Activated T-cell treated with anti-CD3 and anti-CD28 coated beads for 24 hours (primary cell): ENCODE measurements at places on chromosomes 2 and 18.

DNA sequence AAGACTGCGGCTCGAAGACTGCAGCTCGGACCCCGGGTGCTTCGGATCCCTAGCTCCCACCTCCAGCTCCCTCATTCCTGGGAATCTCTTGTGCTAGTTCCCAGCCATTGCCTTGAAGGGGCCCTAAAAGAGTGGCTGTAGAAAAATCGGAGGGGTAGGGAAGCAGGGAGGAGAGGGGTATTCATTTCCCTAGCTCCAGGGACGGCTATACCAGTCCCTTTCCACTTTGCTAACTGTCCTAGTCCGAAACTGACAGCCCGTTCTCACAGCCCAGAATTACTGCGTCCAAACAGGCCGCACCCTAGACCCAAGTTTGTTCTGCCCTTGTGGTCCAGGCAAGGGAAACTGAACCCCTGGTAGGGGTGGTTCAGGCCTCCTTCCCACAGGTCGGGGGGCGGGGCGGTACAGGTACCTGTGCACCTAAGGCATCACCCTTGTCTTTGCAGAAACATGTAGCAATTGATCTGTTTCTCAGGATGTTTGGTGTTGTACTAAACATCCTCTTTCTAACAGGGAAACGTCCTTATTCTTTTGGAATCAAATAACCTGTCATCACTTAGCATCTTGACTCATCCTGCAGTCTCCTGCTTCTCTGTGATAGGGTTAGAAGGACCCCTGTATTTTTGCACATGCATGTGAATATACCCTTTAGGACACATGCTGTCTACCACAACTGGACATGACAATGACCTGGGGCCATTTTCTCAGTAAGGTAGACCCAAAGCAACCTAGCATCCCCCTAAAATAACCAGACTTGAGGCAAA lies 4.0 kb downstream of the EMX1 start:
- no peak for DNase-seq

GRCh38 chr2:239247401-239248245 lies 153.2 kb downstream of the HDAC4 start:
- DNase-seq, result no peak

DNA sequence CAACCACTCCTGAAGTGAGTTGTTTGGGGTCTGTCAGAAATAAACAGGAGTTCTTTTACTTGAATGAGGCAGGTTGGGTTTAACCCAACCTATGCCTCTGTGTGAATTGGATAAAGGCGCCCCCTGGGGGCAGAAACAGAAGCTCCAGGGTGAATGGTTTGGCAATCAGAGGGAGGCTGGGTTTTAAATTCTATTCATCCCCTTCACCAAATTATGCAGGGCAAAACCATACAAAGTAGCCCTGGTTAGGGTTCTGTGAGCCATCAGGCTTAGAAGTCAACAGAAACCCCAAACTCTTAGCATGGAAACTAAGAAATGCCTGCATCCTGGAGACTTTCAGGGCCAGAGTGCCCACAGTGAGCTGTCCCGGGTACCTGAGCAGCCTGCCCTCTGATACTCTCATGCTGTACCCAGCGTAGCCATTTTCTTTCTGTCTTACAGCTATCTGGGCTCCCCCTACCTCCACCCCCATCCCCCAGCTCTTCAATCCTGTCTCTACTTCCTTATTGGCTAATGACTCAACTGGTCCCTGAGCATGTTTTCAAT lies 241.5 kb downstream of the ICOS start:
- peak; percentile 62 for DNase-seq

DNA sequence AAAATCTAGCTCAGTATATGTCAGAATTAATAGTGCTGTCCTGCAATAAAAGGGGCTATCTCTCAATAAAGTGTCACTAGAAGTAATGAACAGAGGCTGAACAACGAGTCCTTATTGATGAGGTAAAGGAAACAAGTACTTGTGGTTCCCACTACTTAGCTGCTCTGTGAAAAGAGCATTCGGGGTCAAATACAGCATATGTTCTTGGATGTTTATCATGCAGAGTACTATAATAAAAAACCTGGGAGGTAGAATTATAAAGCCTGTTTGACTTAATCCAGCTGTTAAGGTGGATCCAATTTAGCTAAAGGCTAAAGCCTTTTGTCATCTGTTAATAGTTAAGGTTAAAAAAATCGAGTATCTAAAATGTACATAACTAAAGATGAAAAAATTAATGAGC lies 32.4 kb downstream of the SLC35F5 start:
- DNase-seq, result no peak

GRCh38 chr2:66434679-66435548 lies at the start of gene MEIS1:
Gene MEIS1 (plus strand): TSS chr2:66435125. CDS start chr2:66435857, 732 bp downstream.
- no peak for DNase-seq

- no peak for DNase-seq
These were observed 28.2 kb downstream of the SDC1 start for GRCh38 chr2:20196657-20197161.

GRCh38 chr2:30625276-30625675 lies 178.2 kb downstream of the LCLAT1 start:
- DNase-seq, result no peak

GRCh38 chr2:164993287-164994016 lies 38.1 kb upstream of the SLC38A11 start:
- DNase-seq, result no peak

DNA sequence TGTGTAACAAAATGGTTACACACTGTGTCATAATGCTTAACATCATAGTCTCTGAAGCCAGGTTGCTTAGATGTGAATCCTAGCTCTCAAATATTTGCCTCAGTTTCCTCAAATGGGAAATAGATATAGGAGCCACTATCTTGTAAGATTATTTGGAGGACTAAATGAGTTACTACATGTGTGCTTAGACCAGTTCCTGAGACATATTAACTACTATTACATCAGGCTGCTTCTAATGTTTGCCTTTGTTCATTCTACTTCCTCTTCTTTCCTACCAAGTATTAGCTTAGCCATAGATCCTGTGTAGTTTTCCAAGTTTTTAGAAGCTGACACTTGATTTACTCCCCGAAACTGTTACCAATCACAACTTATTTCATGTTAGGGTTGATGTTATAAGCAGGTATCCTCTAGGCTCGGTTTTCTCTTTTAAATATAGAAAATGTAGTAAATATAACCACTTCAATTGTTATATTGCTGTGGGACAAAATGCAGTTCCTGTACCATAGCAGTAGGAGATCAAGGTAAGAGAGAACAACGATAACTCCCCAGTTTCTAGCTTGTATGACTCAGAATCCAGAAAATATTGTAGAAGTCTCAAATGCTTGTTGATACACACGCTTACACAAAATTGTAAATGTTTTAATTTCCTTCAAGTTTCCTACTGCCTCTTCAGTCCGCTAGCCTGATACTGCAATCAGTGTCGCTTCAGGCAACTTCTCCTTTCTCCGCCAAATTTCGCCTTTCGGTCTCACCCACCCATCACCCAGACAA lies 751 bp upstream of the DNAJC10 start:
- DNase-seq, result no peak

GRCh38 chr2:186183406-186183805 lies 302.7 kb upstream of the ZC3H15 start:
- no peak for DNase-seq

DNA sequence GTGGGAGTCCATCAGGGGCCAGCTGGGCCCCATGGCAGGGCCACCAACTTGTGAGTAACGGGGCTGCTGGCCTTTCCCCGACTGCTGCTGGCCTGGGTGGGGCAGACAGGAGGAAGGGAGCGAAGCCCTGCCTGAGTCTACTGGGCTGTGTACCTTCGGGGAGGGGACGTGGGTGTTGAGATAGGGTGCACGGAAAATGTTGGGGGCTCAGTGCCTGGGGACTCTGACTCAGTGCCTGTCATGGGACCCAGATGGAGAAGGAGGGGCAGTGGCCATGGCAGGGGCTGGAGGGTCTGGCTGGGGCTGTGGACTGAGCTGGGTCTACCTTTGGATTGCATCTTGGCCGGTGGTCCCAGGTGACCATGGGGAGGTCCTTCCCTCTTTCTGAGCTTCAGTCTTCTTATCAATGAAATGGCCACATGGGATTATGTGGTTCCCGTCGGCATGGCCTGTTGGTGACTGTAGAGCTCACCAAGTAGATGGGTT lies 4.0 kb downstream of the SLC4A3 start:
- no peak for DNase-seq

- no peak for DNase-seq
These were observed 202.6 kb upstream of the SMAD2 start for GRCh38 chr18:48132797-48133655.

- no peak for DNase-seq
These were observed 61.6 kb downstream of the CCDC93 start for GRCh38 chr2:117952228-117952627.

GRCh38 chr2:44529448-44529847 lies 167.7 kb downstream of the CAMKMT start:
- DNase-seq, result no peak

GRCh38 chr2:198293281-198293680 lies 488.9 kb downstream of the PLCL1 start:
- no peak for DNase-seq

DNA sequence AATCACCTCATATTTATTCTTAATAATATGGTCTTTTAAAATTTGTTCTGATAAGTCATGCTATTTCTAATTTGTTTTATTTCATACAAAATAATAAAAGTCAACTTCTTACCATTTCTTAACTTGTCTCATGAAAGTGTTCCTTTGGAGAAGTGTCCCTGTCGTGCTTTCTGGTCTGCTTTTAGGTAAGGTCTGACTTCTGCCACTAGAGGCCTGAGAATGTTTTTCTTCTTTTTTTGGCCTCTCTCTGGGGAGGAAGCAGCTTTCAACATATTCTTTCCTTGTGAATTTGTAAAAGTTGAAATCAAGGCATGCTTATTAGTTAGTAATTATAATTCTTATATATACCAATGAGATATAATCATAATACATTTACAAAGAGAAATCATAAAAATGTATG lies 39.4 kb downstream of the MAP2 start:
- DNase-seq, result no peak

GRCh38 chr18:22422909-22423548 lies 5.3 kb upstream of the CTAGE1 start:
- no peak for DNase-seq

DNA sequence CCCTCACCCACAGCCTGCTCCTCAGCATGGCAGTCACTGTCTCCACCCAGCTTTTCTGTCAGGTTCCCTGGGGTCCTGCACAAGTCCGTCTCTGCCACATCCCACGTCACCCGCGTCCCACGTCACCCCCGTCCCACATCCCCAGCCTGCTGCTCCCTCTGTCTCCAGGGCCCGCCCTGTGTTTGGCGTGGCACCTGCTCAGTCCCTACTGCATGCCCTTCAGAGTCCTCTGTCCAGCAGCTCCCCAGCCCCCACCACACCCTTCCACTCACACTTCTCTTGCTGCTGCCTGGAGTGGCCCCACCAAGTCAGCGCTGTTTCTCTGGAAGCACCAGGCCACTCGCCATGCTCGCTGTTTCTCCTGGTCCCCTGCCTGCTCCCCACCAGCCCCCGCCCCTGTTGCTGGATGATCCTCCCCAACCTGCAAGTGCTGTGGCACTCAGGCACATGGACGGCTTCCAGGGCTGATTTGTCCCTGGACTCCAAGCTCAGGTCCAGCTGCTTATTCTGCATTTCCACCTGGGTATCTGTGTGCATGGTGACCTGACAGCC lies 18.8 kb downstream of the ATG4B start:
- no peak for DNase-seq

DNA sequence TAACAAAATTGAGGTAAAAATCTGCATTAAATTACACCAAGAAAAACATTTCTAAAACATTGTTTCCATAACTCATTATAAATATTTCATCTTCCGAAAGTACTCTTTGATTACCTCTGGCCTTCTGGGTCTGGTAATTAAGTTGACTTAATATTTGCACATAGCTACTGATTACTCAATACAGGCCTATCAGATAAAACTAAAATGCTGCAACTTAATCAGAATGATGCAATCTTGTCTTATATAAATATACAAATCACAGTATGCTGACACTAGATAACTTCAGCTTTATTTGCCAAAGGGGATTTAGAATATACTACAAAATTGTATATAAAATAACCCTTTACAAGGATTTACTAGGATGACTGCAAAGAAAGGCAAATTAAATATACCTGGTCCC lies 49.3 kb downstream of the SLC35F5 start:
- DNase-seq, result no peak

- no peak for DNase-seq
These were observed 92.9 kb downstream of the DTNA start for GRCh38 chr18:34802959-34803358.

DNA sequence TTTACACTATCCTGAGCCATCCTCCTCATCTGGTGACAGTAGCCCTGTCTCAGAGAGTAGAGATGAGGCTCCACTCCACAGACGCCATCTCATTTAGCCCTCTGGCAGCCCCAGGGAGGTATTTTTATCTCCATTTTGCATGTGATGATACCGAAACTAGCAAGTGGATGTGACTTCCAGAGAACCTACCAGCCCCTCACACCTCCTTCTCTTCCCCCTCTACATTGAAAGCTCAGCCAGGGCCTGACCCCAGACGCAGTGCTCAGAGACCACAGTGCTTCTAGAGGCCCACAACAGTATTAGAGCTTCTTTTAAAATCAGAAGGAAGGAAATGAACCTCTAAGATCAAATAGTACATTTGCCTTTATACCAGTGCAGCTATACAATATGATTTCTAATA lies 8.3 kb downstream of the GYPC start:
- DNase-seq, result peak; percentile 29

DNA sequence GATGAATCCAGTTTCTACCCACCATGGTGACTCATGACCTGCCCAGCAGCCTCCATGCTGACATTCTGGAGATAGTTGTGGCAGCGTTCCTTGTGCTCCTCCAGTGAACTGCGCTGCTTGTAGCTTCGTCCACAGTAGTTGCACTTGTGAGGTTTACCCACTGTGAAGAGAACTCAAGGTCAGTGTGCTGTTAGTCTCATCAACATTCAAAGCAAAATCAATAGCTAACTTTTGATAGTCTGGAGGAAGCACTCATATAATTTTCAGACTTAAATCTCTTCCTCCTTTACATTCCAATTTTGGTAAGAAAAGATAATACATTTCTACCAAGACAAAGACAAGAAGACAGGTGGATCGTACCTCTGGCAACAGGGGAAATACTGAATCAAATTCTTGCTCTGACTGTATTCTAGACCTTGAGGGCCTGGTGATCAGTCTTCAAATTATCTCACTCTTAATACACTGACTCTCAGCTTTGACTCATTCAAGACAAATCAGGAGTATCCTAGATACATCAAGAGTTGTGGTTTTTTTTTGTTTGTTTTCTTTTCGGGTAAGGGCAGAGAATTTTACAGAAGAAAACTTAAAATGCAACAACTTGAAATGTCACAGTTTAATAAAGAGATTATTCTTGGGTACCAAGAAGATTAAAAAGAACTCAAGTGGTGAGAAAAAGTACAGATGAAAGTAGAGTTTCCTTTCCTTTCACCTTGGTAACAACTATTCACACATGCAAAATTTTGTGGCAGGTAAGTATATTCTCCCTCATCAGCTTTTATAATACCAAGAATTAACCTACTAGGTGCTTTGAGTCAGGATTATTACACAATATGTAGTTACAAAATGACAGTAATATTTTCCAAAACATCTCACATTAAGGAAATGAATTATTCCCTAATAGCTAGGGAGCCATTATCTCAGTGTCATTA lies 129.2 kb downstream of the IKZF2 start:
- no peak for DNase-seq

GRCh38 chr2:160550048-160550447 lies 56.4 kb upstream of the RBMS1 start:
- no peak for DNase-seq

- no peak for DNase-seq
These were observed 76.7 kb downstream of the MRPS9 start for GRCh38 chr2:105114551-105114950.

- DNase-seq, result peak; percentile 92
These were observed at the start of gene REV1 for GRCh38 chr2:99489761-99490622. Gene REV1 (minus strand): TSS chr2:99490017. CDS start chr2:99464975, 25,042 bp downstream.

GRCh38 chr18:57916684-57917083 lies 113.6 kb upstream of the ATP8B1 start:
- no peak for DNase-seq
